ENCODE measurements at places on chromosomes 5 and 9. TPM values are rescaled to one million over a fixed set of nuclear protein-coding genes. Genes with fewer than 3 reads are reported as not detected.

DNA sequence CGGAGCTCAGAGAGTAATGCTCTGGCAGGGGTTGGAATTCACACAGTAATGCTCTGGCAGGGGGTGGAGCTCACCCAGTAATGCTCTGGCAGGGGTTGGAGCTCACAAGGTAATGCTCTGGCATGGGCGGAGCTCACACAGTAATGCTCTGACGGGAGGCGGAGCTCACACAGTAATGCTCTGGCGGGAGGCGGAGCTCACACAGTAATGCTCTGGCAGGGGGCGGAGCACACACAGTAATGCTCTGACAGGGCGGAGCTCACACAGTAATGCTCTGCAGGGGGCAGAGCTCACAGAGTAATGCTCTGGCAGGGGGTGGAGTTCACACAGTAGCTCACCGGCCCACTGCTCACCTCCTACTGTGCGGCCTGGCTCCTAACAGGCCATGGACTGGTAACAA, 47.2 kb upstream of the LPCAT1 start:
- no peaks in the 10 kb centered on the region for H3K36me3 ChIP-seq
- peaks cover 7% of the 10 kb centered on the region for H3K4me1 ChIP-seq
- no peak overlapping the region for H3K4me3 ChIP-seq
- no peak overlapping the region for H3K27ac ChIP-seq
- DNase-seq, result no peak
- H3K27me3 ChIP-seq, result no peaks in the 10 kb centered on the region

Gene ENHO
- 2.3 TPM for polyA plus RNA-seq

DNA sequence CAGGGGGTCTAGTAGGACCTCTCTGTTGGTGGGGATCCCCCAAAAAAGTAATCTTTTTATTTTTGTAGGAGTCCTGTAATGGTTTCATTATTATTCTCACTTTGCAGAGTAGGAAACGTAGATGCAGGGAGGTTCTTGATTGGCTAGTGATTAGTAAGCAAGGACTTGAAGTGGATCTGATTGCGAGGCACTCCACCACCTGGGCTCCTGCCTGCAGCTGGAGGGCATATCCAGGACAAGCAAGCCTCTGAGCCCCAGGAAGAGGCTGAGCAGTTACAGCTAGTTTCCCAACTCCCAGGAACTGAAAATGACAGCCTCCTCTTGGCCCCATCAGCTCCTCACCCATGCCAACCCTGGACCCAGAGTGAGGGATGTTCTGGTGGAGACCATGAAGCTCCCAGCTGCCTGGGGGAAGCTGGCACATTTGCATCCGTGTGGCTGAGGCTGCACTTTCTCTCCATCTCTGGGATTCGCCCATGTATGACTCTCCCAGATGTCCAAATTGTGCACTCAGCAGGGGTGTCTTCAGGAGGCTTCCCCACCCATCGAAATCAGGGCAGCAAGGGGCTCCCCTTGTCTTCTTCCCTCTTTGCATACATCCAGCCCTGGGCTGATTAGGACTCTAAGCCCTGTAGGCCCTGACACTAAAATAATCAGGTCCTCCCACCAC, 10.2 kb downstream of the KCNIP1 start:
- DNase-seq, result no peak
- no peak overlapping the region for H3K27ac ChIP-seq
- no peaks in the 10 kb centered on the region for H3K36me3 ChIP-seq
- no peaks in the 10 kb centered on the region for H3K27me3 ChIP-seq
- no peak overlapping the region for H3K4me3 ChIP-seq

DNA sequence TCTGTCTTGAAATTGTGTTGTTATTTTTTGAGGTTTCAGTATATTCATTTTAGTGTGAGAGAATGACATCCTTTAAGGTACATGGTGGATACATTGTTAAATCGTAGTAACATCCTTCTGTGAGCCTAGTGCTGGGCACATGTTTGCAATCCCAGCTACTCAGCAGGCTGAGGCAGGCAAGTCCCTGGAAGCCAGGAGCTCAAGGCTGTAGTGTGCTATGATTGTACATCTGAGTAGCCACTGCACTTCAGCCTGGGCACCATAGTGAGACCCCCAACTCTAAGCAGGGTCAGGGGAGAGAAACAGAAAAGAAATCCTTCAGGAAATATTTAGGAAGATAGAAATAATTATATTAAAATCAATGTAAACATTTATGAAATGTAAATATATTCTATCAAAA, 62.3 kb downstream of the ZCCHC7 start:
- no peak for DNase-seq
- H3K4me1 ChIP-seq, result peaks cover 7% of the 10 kb centered on the region
- no peaks in the 10 kb centered on the region for H3K27me3 ChIP-seq
- no peak overlapping the region for H3K4me3 ChIP-seq

- peak overlapping the region; percentile 87 for H3K4me3 ChIP-seq
- H3K27ac ChIP-seq, result peak overlapping the region; percentile 95
Observed at GRCh38 chr5:95822043-95822541, 434 bp downstream of the GLRX start.

DNA sequence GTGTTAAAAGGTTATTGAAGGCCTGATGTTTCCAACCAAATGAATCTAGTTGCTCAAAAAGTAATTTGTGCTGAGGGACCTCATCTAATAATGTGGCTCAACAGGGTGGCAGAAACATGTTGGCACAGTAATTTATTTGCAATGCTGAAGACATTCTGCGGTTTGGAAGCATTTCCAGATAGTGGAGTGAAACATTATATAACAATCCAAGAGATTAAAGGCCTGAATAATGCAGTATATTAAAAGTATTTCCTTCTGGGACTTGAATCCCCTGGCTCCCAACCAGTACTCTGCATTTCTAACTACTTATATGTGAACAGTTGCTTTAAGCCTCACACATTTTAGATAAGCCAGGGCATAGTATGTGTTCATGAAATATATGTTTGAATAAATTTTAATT, 25.9 kb upstream of the ALDH1A1 start:
- H3K36me3 ChIP-seq, result no peaks in the 10 kb centered on the region
- no peaks in the 10 kb centered on the region for H3K4me1 ChIP-seq
- DNase-seq, result no peak
- no peak overlapping the region for H3K4me3 ChIP-seq
- no peak overlapping the region for H3K27ac ChIP-seq
- H3K27me3 ChIP-seq, result no peaks in the 10 kb centered on the region

DNA sequence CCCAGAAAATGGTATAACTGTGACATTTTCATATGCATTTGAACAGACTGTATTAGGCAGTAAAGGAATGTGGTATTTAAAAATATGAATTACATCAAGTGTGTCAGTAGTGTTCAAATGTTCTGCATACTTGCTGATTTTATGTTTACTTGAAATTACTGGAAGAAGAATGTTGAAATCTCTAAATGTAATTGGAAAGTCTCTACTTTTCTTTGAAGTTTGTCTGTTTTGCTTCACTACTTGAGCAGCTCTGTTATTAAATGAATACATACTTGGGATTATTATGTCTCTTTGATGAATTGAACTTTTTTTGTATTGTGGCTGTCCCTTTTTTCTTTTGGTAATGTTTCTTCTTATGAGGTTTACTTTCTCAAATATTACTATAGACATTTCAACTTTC, 205.6 kb downstream of the TAF11L14 start:
- H3K4me3 ChIP-seq, result no peak overlapping the region
- no peak for DNase-seq
- H3K36me3 ChIP-seq, result no peaks in the 10 kb centered on the region
- H3K4me1 ChIP-seq, result no peaks in the 10 kb centered on the region

Gene SLC6A3
- polyA plus RNA-seq, result not detected

- no peak overlapping the region for H3K27ac ChIP-seq
- H3K27me3 ChIP-seq, result no peaks in the 10 kb centered on the region
- H3K4me3 ChIP-seq, result no peak overlapping the region
Observed at GRCh38 chr9:99285965-99286364, 63.9 kb downstream of the SEC61B start.

DNA sequence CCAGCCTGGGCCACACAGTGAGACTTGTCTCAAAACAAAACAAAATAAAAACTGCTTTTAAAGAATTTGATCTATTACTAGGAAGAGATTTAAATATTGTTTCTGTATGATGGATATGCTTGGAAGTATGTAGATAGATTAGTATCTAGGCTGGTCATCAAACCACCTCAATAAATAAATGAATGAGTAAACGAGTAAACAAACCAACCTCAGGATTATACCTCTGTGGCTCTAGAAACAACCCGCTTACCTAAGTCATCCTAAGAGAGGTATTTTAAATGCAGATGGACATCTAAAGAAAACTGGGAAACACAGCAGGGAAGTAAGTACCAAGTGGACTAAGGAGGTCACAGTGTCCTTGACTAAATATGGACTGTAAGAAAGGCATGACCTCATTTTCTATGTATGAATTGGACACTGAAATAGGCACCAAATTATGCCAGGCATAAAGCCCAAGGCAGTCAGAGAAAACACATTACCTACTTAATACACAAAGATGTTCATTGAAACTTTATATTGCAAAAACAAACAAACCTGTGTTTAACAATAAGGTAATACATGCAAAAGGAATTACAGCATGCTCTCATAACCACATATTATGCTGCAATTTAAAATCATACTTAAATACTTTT, 7.3 kb downstream of the ANKH start:
- H3K36me3 ChIP-seq, result no peaks in the 10 kb centered on the region
- no peak overlapping the region for H3K4me3 ChIP-seq
- peaks cover 9% of the 10 kb centered on the region for H3K27me3 ChIP-seq
- no peak for DNase-seq

- H3K4me1 ChIP-seq, result no peaks in the 10 kb centered on the region
- no peak overlapping the region for H3K4me3 ChIP-seq
- no peaks in the 10 kb centered on the region for H3K27me3 ChIP-seq
Observed at GRCh38 chr5:168177831-168178450, 113.5 kb upstream of the WWC1 start.

Gene PHF24
- 0.04 TPM for polyA plus RNA-seq

- peak overlapping the region; percentile 74 for H3K27ac ChIP-seq
- H3K4me1 ChIP-seq, result peaks cover 27% of the 10 kb centered on the region
- no peak overlapping the region for H3K4me3 ChIP-seq
- no peaks in the 10 kb centered on the region for H3K27me3 ChIP-seq
- no peaks in the 10 kb centered on the region for H3K36me3 ChIP-seq
Observed at GRCh38 chr5:56070851-56071465, 76.2 kb upstream of the IL6ST start.

GRCh38 chr5:53326424-53327153, 153.8 kb upstream of the FST start:
- H3K4me1 ChIP-seq, result no peaks in the 10 kb centered on the region
- no peak overlapping the region for H3K27ac ChIP-seq
- H3K27me3 ChIP-seq, result no peaks in the 10 kb centered on the region
- DNase-seq, result no peak
- no peaks in the 10 kb centered on the region for H3K36me3 ChIP-seq

Gene IL4
- polyA plus RNA-seq, result not detected

DNA sequence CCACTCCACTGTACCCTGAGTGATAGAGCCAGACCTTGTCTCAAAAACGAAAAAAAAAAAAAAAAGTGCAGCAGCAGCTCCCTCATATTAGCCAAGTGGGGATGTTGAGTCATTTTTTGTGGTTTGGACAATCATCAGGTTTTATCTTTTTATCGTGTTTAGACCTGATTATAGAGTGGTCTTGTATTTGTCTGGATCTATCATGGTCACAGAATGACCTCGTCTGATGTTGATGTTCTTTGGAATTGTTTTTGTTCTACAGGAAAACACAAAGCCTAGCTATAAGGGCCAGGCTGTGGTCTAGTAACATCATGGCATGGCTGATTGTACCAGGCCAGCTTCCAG, 1.6 kb upstream of the FBXW11 start:
- no peaks in the 10 kb centered on the region for H3K36me3 ChIP-seq

Gene MYORG
- polyA plus RNA-seq, result 0.05 TPM

GRCh38 chr5:143624465-143624864, 187.5 kb upstream of the HMHB1 start:
- H3K36me3 ChIP-seq, result no peaks in the 10 kb centered on the region
- H3K27me3 ChIP-seq, result no peaks in the 10 kb centered on the region
- H3K27ac ChIP-seq, result no peak overlapping the region
- H3K4me1 ChIP-seq, result no peaks in the 10 kb centered on the region
- no peak overlapping the region for H3K4me3 ChIP-seq

DNA sequence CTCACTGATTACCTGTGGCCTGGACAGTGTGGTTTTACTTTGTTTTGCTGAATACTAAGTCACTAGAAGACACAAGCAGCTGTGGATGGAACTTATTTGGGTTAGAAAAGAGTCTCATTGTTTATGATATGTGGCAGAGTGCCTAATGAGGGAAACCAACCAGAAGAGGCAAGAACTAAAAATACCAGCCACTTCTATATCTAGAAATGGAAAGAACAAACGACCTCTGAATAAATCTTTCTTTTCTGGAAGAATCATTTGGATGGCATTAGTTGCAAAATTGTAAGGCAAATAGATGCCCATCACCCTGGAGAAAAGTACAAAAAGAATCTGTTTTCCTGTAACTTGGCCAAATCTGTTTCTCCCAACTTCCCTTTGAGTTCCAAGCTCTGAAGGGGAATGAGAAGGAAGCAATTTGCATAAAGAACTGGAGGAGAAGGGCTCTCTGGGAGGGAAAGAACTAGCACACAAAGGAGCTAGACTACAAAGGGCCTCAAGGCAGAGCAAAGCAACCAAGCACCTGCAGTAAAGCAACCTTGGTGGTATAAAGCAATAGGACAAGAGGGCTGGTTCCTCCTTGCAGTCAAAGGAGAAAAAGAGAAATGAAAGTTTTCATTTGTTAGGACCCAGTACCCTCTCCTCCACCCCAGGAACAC, 455.4 kb downstream of the CAAP1 start:
- H3K4me3 ChIP-seq, result no peak overlapping the region
- H3K27ac ChIP-seq, result no peak overlapping the region
- no peak for DNase-seq
- no peaks in the 10 kb centered on the region for H3K27me3 ChIP-seq
- H3K36me3 ChIP-seq, result no peaks in the 10 kb centered on the region
- no peaks in the 10 kb centered on the region for H3K4me1 ChIP-seq

Gene SPATA31D4
- not detected for polyA plus RNA-seq

DNA sequence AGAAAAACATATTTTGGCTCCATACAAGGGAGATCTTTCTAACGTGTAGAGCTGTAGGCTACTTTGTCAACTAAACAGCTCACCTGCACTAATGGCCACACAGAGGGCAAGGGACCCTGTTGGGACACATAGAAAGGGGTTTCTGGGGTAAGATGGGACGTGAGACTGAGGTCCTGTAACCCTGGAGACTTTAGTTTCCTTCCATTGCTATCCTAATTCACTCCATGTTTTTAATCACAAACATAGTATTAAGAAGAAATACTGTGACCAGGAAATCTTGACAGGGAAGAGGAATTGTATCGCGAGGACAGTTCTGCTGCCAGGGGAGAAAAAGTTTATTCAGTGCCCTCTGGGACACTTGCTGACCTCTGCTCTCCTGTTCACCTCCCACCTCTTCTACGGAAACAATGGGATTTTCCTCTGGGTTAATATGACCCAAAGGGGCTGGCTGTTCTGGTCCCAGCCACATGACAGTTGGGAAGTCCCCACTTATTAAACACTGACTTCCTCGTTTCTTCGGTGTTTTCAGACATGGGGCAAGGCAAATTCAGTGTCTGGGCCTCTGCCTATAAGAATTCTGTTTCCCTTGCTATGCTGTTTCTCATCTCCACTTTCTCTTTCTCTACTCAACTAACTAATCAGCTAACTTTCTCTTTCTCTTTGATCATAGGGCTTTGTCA, 106.9 kb upstream of the SEMA6A start:
- H3K27me3 ChIP-seq, result no peaks in the 10 kb centered on the region
- H3K36me3 ChIP-seq, result no peaks in the 10 kb centered on the region
- H3K4me1 ChIP-seq, result no peaks in the 10 kb centered on the region

Gene FAM200C
- polyA plus RNA-seq, result 0.08 TPM

Gene ADAMTS6
- not detected for polyA plus RNA-seq
